Stimulated activated CD8-positive, alpha-beta memory T cell treated with anti-CD3 and anti-CD28 coated beads, Interleukin-15, amount 100 ng/mL, for 24 hours (primary cell): ENCODE measurements at places on chromosomes 16 and 17.

GRCh38 chr17:43949781-43950180 lies 4.0 kb downstream of the PYY start:
- no peak for DNase-seq

GRCh38 chr17:65690626-65691310 lies 129.3 kb upstream of the AXIN2 start:
- no peak for DNase-seq

DNA sequence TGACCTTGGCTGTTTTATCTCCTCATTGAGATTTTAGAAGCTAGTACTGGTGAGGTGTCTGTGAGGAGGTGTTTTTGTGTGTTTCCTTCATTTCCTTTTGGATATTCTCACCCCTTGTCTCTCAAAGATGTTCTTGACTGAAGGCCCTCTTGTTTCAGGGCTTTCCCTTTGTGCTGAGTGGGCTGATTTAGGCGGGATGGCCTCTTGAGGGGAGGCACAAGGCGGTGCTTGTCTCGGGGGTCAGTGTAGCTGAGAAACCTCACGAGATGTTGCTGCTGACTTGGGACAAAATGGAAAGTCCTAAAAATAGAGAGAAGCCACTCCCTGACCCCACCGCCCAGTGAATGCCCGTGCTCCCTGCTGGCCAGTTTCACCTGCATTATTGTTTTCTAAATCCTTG lies 14.2 kb downstream of the CRAMP1 start:
- DNase-seq = no peak

- DNase-seq = no peak
Observed at GRCh38 chr16:79595231-79595641, 5.3 kb downstream of the MAF start.

GRCh38 chr16:73317321-73317857 lies 269.5 kb upstream of the ZFHX3 start:
- DNase-seq = no peak

DNA sequence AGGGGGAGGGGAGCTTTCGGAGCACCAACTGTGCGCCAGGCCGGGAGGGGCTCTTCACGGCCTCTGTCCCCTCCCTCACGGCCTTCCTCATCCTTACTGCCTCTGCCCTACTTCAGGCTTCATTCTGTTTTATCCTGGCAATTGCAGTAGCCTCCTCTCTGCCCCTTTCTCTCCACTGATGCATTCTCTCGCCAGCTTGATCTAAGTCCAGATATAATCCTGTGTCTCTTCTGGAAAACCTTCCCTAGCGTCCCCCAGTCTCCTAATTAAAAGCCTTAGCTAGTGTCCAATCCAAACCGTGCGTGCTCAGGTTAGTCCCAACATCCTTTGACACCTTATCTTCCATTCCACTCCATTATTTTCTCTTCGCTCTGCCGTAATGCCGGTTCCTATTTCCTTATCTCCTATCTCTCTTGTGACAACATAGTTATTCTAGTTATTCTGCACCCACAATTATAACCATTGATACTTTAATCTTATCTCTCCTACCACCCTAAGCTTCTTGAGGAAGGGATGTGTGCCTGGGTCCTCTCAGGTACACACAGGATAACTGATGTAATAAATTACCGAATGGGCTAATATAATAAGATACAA lies 869 bp downstream of the ZNF48 start:
- no peak for DNase-seq

DNA sequence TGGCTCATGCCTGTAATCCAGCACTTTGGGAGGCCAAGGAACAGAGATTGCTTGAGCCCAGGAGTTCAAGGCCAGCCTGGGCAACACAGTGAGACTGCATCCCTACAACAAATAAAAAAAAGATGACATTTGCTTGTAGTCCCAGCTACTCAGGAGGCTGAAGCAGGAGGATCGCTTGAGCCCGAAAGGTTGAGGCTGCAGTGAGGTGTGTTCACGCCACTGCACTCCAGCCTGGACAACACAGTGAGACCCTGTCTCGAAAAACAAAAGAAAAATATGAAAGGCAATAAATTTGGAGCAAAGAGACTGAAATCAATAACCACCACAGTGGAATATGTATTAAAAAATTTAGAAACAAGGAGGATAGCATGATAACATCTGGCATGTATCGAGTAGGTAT lies 143.8 kb upstream of the RBL2 start:
- no peak for DNase-seq

DNA sequence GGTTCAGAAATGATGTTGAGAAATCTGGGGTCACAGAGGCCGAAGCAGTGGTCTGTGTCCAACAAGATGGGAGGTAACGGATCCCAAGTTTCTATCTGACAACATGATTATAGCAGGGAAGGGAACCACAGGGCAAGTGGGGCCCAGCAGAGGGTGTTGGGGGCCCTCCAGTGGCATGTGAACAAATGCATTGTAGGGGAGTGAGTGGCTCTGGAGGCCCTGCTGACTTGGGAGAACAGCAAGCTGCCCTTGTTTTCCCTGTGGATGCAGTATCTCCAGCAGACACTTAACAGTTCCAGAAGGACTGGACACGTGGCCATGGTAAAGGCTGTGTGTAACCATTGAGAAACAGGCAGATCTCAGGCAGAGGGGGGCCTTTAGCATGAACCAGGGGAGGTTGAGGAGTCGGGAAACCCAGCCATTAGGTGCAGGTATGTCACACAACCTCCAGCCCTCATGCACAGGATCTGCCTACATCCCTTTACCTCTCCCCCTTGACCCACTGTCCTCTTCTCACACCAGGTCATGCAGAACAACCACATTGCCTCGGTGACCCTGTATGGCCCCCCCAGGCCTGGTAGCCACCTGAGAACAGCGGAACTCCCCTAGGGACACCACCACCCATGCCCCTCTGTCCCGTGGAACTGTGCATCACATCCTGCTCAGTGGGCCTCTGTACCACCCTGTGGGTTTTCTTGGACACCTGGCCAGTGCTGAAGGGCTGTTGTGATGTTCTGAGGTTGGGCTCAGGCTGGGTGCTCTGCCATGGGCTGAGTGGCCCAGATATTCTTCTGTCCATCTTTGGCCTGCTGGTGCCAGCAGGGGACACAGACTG lies 4.1 kb downstream of the B3GNT9 start:
- DNase-seq = no peak

- no peak for DNase-seq
Observed at GRCh38 chr16:86515413-86515776, 5.1 kb downstream of the FOXF1 start.

DNA sequence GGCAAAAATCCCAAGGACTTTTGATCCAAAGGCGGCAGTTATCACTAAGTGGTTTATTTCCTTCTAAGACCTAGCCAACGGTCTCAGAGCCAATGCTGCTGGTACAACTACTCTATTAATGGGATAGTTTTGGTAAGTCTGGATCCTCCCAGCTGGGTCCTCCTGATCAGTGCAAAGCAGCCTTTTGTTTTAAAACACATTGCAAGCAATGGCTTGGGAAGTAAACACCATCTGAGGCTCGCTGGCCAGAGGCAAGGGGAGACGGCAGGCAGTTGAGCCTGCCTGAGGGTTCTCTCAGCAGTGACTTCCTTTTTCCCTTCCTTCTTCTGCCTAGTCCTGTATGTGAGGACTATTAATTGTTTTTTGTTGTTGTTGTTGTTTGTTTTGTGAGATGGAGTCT lies 1.6 kb upstream of the SLC5A10 start:
- no peak for DNase-seq

DNA sequence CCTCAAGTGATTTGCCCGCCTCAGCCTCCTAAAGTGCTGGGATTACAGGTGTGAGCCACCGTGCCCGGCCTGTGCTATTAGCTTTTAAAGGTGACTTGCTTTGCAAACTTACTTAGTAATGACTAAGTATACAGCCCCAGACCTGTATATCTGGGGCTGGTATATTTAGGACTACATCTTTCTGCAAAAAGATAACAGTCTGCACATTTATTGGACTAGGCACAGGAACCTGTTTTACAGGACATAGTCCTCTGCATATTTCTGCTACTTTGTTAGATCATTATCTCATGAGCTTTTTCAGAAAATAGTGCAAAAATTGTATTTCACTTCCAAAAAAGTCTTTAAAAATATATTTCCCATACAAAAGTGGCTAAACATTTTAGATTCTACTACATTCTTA lies 1.3 kb downstream of the KRT24 start:
- no peak for DNase-seq

DNA sequence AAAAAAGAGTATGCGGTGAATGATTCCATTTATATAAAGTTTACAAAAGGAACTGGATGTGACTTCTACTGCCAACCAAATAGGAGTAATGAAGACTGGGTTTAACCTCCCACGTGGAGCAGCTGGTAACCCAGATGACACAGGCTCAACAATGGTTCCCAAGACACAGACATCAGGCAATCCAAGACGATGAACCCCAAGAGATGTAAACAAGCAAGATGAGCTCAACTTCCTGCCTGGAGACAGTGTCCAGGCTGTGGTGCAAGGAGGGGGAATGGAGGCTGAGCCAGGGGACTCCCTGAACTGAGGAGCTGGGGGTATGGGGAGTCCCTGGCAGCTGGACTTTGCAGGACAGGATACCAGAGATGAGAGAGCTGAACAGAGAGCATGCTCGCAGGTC lies 104.7 kb downstream of the LITAF start:
- DNase-seq = no peak

GRCh38 chr17:59623151-59623550 lies 3.5 kb downstream of the CLTC start:
- no peak for DNase-seq

- DNase-seq = no peak
Observed at GRCh38 chr17:48816438-48816773, 623 bp downstream of the TTLL6 start.

DNA sequence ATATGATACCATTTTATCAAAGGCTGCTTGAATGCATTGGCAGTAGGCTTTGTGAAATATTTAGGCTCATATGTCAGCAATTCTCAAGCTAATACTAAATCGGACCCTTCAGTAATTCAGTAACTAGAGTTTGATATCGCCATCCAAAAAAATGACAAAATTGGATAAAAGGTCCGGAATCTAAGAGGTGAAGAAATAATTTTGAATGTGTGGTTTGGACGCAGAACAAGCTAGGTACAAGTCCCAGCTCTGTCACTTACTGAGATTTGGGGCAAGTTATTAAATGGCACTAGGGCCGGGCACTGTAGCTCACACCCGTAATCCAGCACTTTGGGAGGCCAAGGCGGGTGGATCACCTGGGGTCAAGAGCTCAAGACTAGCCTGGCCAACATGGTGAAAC lies 956.5 kb downstream of the CDH11 start:
- no peak for DNase-seq

DNA sequence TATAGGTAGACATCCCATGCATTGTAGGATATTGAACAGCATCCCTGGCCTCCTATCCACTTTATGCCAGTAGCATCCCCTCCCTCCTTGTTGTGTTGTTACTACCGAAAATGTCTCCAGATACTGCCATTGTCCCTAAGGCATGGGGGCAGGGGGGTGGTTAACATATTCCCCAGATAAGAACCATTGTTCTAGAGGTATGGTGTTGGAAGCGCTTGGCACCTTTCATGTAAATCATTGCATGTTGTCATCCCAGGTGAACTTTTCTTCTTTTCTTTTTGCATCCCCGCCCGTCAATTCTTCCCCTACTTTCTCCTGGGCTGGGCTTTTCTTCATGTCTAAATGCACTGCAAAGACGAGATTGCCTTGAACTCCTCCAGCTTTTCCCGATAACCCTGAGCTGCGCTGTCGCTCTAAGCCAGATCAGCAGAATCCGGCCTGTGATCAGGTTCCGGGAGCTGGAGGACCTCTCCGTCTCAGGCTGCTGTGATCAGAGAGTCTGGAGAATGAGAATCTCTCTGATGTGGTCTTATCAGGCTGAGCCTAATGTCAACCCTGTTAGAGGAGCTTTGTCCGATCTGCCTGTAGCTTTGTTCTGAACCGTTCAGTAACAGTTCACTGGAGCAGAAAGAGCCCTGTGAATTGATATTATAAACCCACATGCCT lies 76.2 kb downstream of the RBFOX1 start:
- DNase-seq = no peak

- DNase-seq = no peak
Observed at GRCh38 chr17:83099086-83099555, 19.7 kb downstream of the METRNL start.

DNA sequence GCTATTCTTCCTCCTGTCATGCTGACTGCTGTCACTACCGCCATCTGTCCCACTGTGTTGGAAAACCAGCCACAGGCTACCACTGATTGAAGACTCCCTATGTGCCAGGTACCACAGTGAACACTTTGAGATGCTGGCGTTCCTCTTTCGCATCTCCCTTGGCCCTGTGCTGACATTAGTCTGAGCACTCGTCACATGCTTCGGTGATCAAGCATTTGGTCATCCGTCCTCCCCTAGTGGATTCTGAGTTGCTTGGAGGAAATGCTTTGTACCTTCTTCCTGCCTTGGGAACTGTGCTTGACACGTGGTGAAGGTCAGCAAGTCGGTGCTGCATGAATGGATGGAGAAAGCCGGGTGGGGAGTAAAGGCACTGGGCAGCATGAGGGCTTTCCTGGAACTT lies 260.1 kb downstream of the SNX29 start:
- no peak for DNase-seq

- no peak for DNase-seq
Observed at GRCh38 chr16:31767267-31767666, 106.3 kb upstream of the ZNF267 start.

GRCh38 chr16:81136390-81137335 lies 40.5 kb upstream of the GCSH start:
- DNase-seq = no peak

- DNase-seq = no peak
Observed at GRCh38 chr17:51533219-51533618, 272.9 kb downstream of the UTP18 start.

- peak; percentile 43 for DNase-seq
Observed at GRCh38 chr16:83926726-83927397, 26.2 kb upstream of the OSGIN1 start.

DNA sequence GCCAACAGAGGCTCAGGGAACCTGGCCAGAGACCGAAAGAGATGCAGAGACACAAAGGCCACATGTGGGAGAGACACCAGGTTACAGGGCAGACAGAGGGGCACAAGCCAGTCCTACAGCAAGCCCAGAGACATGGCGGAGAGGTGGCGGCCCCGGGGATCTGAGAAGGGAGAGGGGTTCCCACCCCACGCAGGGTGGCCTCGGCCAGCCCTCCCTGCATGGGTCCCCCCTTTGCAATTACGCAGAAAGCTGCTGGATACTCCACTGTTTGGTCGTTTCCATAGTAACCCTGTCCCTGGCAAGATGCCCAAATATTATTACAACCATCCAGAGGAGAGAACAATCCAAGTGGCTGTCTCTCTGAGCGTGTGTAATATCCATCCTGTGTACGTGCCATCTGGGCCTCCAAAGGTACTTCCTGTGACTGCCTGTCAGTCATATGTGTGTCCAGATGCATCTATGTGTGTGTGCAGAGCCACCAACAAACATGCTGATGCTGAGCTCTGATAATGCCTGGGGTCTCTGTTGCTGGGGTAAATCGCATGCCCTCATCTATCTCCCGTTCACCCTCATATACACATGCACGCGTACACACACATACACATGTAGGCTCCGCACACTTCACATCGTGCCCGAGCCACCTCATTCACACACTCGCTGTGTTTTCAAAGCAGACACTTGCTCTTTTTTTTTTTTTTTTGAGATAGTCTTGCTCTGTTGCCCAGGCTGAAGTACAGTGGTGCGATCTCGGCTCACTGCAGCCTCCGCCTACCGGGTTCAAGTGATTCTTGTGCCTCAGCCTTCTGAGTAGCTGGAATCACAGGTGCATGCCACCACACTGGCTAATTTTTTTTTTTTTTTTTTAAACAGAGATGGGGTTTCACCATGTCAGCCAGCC lies 5.5 kb downstream of the PCGF2 start:
- DNase-seq = no peak
